ENCODE measurements at places on chromosomes 3 and 15.
A peak's percentile ranks its signal among the peaks of the same experiment; 100 is the strongest.

GRCh38 chr15:81117136-81117535, 16.9 kb upstream of the CFAP161 start:
- DNase-seq, result no peak

- no peak for DNase-seq
Observed at GRCh38 chr3:139523718-139524117, 15.8 kb downstream of the RBP1 start.

DNA sequence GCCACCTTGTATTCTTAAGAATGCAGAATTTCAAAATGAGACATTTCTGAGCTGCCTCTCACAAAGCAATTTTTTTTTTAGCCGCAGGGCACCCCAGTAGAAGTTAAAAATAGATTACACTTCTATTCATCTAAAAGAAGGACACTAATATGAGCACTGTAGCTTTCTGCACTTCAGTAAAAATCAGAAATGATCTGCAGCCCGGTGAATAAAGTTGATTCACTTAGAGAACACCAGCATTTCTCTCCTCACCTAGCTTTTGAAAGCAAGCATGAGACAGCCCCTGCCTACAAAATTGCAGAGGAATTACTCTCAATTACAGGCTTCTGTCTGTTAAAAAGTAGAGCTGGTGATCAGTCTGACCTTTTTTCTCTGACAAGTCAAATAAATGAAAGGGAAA, 1062.4 kb downstream of the FHIT start:
- no peak for DNase-seq

DNA sequence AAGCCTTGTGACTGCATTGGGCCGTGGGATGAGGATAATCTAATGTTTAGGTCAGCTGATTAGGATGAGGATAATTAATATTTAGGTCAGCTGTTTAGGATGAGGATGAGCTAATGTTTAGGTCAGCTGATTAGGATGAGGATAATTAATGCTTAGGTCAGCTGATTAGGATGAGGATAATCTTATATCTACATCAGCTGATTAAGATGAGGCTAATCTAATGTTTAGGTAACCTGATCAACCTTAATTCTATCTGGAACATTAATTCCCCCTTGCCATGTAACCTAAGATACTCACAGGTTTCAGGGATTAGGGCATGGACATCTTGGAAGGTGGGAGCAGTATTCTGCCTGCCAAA, 362.8 kb downstream of the ULK4 start:
- no peak for DNase-seq

- DNase-seq, result no peak
Observed at GRCh38 chr3:101171681-101172191, 148.6 kb downstream of the IMPG2 start.

DNA sequence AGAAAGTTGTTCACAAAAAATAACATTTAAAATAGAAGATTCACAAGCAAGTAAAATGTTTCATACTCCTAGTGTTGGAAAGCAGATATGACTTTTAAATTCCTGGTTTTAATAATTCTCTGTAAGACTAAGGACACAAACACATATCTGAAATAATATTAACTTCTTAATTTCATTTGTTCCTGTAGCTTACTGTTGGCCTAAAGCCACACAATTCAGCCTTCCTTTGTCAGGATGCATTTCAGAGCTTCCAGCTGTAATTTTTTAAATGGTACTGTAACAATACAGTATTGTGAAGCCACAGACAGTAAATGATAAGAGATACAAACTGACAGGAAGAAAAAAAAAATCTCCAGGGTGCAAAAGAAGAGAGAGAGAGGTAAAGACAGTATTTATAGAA, 84.2 kb downstream of the TMCC1 start:
- no peak for DNase-seq

DNA sequence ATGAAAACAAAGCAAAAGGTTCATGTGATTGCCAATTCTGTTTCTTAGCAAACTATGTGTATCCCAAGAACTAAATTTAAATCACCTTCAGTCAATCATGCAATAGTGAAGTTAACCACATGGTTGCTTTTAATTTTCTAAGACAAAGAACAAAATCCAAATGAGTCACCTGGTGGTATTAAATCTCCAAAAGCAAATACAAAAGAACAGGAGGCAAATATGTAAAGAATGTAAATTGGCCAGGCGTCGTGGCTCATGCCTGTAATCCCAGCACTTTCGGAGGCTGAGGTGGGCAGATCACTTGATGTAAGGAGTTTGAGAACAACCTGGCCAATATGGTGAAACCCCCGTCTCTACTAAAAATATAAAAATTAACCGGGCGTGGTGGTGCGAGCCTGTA, 54.2 kb upstream of the PIK3R4 start:
- DNase-seq, result no peak

GRCh38 chr3:45224824-45225464, 1.1 kb downstream of the TMEM158 start:
- DNase-seq, result no peak

- no peak for DNase-seq
Observed at GRCh38 chr3:184040010-184040409, 8.5 kb downstream of the HTR3D start.

GRCh38 chr3:185653949-185654757, 68.1 kb downstream of the SENP2 start:
- no peak for DNase-seq

DNA sequence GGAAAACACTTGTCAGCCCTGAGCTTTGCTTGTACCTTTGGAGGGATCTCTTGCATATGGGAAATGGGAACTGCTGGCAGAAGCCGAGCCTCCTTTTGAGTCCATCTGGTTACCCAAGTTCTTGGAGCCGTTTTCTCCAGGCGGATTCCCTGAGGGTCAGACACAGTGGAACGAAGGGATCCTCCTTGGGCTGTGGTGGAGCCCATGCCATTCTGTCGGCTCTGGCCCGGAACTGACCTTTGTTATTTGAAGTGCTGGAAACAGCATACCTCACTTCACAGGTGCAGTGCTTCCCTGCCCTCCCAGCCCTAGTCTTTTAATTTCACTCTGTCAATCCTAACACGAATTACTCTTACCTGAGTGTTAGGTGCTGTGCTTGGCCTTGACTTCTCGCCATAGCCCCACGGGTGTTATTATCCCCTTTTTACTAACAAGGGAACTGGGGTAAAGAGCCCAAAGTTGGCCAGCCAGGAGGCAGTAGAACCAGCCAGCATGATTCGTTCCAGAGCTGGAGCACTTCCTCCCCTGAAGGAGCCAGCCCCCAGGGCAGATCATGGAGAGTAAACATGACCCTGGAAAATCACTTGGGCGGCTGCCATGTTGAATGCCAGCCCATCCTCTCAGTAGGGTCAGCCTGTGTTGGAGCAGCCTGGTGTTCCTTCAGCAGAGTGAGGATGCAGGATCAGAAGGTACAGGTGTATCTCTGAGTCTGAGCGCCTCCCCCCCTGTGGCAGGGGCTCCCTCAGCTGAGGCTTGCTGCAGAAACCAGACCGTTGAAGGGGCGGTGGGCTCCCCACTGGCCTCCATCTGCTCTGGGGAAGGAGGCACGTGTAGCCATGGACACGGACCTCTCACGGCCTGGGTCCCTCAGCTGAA, 143.2 kb downstream of the DNAJB8 start:
- no peak for DNase-seq

GRCh38 chr15:62106096-62106495, 39.3 kb downstream of the C2CD4A start:
- no peak for DNase-seq

GRCh38 chr3:71244153-71244825, 339.2 kb downstream of the FOXP1 start:
- DNase-seq, result no peak

- peak; percentile 38 for DNase-seq
Observed at GRCh38 chr3:14598143-14598569, 53.4 kb upstream of the CCDC174 start.

DNA sequence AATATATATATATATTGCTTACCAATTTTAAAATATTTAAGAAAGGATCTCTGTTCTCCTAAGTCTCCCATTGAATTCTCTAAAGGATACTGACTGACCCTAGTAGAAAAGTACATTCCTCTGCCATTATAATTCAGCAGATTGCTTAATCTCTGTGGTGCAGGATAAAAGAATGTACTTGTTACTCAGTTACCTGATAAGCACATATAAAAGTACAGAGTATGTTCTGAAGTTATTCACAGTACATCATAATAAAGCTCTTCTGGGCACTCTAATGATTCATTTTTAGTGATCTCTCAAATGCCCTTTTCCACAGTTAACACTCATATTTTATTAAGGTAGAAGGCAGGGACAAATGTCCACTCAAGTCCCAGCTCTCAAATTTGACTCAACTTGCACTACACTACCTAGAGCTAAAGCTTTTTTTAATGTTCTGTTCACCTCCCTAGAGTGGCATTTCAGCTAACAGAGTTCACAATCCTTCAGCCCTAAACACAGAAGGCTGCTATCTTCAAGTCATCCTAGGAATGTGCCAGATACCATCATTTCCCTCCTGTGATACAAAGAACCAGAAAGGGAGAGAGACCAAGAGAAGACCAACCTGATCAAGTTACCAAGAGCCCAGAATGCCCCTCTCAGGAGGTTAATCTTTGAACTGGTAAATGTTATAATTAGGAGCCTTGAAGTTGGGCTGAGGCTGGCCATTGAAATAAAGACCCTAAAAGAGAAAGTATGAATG, 53.3 kb downstream of the MEIS2 start:
- no peak for DNase-seq

DNA sequence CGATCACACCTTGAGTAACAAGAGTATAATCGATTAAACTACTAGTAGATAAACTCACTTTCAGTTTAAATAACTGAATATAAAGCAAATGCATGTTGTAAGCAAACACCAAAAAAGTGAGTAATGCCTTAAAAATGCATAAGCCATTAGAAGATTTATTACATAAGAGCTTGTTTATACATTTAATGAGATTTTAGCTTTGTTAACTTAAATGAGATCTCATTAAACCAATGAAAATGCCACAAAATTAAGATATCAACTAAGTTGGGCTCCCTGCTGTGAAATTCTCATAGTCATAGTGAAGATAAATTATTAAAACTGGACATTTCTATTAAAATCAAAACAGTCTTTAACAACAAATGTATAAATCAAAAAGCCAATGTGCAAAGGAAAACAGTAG, 701.2 kb downstream of the NLGN1 start:
- DNase-seq, result no peak

- no peak for DNase-seq
Observed at GRCh38 chr15:99249270-99249841, at the start of gene TTC23. Gene TTC23, minus strand, starts transcription at chr15:99249581. Its CDS starts 20,869 bp downstream, at chr15:99228712.

DNA sequence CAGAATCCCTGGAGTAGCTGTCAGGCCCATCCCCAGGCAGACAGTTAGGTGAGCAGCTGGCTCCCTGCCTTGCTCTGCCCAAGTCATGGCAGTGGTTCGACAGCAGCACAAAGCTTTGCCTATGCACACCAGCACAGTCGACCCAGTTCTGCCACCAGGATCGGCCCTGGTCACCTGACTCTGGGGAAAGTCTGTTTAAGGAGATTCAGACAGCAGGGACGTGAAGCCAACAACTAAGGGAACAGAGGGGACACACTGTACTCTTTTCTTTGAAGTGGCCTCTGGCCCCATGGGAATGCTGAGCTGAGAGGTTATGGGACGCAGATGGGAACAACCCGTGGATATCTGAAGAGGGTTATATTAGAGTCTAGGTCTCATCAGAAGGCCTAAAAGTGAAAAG, 134.8 kb downstream of the CHDH start:
- DNase-seq, result no peak

DNA sequence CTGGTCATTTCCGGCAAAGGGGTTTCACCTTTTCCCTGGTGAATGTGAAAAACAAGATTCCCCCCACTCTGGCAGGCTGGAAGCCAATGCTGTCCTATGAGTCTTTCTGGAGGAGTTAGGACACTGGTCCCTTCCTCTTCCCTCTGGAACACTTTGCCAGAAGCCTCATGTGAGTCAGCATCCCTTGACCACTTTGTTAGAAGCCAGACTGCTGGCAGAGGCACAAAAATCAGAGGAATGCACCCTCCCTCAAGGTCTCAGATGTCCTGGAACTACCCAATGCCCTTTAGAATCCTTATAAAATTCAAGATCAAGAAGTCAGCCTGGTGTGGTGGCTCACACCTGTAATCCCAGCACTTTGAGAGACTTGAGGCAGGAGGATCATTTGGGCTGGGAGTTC, 26.6 kb downstream of the ITGB5 start:
- DNase-seq, result no peak

GRCh38 chr3:7393944-7394605, 533.2 kb downstream of the GRM7 start:
- DNase-seq, result no peak

GRCh38 chr3:142777927-142778326, 54.1 kb downstream of the TRPC1 start:
- DNase-seq, result no peak

- DNase-seq, result no peak
Observed at GRCh38 chr3:177197727-177198460, 612 bp upstream of the TBL1XR1 start.
